ENCODE measurements at places on chromosomes 1 and 21.

- DNase-seq = no peak
These were observed 22.3 kb downstream of the PABPC4 start for GRCh38 chr1:39554277-39554676.

DNA sequence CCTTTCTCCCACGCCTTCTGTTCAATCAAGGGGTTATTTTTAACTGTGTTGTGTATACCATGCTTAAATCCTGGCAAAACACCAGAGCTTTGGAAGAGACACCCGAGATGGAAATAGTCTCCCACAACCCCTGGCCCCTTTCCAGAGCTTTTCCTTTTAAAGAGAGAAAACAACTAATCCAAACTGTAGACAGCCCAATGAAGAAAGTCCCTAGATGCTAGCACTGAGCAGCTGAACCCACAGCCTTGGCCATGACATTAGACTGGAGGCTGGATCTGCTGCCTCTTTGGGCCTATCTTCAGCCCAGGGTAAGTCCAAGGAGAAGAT lies 64.9 kb upstream of the ARTN start:
- no peak for DNase-seq

DNA sequence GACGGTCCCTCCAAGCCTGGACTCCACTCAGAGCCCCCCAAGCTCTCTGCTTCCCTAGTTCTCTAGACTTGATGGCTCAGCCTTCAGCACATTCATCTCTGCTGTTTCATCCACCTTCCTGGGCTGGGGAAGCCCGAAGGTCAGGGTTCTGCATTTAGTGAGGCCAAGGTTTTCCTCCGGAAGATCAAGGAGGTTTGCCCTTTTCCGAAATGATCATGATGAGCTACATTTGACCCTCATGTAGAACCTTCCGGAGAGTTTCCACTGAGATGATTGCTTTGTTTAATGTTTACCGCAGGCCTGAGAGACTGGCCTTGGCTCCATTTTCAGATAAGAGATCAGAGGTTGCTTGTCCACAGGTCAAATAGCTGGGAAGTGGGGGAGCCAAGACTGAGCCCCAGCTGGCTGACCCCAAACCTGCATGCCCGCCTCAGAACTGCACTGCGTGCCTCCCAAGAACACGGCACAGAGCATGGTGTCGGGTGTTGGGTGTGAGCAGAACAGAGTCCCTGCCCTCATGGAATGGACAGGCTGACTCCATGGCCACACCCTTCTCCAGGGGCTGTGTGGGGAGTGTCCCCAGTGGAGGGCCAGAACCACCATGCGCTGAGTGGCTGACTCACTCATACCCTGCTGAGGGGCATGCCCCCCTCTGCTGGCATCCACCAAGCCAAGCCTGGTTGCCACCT lies 200.8 kb upstream of the TMEM51 start:
- DNase-seq = no peak

DNA sequence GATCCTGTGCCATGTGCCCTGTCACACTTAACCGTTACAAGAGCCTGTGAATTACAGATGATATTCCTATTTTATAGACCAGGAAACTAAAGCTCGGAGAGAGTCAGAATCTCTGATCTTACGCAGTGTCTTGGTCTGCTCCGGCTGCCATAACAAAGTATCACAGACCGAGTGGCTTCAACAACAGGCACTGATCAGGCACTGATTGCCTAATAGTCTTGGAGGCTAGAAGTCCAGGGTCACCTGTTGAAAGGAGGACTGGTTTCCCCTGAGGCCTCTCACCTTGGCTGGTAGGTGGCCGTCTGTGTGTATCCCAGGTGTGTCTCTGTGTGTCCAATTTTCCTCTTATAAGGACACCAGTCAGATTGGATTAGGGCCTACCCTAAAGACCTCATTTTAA lies 31.5 kb upstream of the KCNE2 start:
- no peak for DNase-seq

DNA sequence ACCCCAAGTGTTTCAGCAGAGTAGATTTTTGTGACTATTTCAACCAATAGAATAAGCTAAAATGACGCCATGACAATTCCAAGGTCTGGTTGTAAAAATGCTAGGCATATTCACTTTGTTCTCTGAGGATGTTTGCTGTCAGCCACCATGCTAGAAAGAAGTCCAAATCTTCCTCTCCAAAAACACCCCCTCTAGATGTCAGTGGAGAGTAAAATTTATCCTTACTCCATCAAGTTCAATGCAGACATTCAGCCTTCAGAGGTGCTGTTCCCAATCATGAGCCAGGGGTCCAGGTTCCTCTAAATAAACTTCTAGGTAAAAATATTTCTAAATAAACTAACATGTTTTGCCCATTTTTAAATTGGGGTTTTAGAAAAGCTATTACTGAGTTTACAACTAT lies 395.4 kb upstream of the ADAMTS5 start:
- no peak for DNase-seq

- DNase-seq = no peak
These were observed 27.7 kb downstream of the EPS15 start for GRCh38 chr1:51491166-51491981.

Data from left lobe of liver (tissue), 2 donors.